CD4-positive, alpha-beta T cell treated with Interleukin-17A for 1 hour (primary cell): ENCODE measurements at places on chromosomes 3 and 15.

- no peak for DNase-seq
Observed at GRCh38 chr15:80242132-80242769, 9.8 kb downstream of the CTXND1 start.

DNA sequence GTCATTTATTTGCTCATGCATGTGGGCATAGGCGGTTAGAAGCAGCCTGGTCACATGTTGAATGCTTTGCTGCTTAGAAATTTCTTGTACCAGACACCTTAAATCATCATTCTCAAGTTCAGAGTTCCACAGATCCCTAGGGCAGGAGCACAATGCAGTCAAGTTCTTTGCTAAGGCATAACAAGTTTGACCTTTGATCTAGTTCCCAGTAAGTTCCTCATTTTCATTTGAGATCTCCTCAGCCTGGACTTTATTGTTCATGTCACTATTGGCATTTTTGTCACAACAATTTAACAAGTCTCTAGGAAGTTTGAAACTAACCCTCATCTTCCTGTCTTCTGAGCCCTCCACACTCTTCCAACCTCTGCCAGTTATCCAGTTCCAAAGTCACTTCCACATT lies 22.8 kb downstream of the HGD start:
- DNase-seq, result no peak

DNA sequence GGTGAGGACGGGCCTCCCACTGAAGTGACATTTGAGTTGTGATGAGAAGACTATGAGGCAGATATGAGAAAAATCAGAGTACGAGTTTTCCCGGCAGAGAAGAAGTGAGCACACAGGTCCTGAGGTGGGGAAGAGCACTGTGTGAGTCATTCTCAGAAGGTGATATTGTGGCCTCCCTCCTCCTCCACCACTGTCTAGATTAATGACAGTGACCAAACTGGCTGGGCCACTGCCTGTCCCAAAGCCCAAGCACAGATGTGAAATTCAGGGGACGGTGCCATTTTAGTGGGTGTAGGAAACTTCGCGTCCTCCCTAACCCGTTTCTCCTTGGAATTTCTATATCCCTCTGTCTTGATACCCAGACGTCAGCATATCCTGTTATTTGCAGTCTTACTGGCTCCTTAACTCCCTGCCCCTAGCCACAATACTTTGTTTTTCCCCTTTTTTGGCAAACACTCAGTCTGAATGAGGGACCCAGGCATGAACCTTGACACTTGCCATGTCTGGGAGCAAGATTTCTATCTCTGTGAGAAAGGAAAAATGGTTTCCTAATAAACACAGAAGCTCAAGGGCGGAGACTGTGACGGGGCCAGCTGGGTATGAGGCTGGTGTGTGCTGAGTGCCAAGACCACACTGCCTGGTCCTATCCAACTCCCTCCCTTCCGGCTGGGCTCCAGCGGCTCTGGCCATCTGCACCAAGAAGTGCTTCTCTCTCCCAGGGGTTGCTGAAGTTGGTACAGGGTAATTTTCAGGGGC lies 15.2 kb downstream of the PRICKLE2 start:
- no peak for DNase-seq

- no peak for DNase-seq
Observed at GRCh38 chr3:12501360-12502020, 17.2 kb downstream of the TSEN2 start.

DNA sequence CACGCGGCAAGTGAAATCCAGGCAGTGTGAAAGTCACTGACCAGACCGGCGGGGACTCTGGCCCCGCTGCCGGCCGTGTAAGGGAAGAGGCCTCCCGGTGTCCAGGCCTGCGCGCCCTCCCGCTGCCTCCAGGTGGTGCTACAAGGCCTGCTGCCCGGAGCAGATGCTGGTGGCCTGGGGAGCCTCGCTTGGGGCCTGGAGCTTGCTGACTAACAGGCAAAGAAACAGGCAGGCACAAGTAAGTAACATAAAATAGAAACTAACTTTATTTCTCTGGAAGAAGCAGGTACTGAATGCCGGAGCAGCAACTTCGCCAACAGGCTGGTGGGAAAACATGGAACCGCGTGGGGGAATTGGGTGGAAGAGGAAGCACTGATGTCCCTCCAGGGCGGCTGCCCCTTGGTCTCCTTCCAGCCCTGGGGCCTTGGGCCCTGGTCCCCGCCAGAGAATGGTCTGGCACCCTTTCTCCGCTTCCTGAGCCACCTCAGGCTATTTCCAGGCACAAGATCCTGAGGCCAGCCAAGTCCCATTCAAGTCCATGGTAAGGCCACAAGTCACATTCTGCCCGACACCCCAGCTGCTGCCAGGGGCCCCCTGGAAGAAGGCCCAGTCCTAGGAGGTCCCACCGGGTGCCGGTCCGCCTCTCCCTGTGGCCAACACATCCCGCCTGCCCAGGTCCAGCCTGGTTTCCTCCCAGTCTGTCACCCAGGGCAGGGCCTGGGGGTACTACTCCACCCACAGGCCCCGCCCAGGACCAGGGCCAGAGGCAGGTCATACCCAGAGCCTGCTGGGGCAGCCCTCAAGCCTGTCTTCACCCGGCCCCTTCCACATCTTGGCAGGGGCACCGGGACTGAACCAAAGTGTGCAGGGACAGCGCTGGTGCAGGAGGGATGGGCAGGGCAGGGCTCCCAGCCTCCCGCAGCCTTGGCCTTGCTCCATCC lies 45.0 kb downstream of the TNK2 start:
- DNase-seq, result peak; percentile 60

DNA sequence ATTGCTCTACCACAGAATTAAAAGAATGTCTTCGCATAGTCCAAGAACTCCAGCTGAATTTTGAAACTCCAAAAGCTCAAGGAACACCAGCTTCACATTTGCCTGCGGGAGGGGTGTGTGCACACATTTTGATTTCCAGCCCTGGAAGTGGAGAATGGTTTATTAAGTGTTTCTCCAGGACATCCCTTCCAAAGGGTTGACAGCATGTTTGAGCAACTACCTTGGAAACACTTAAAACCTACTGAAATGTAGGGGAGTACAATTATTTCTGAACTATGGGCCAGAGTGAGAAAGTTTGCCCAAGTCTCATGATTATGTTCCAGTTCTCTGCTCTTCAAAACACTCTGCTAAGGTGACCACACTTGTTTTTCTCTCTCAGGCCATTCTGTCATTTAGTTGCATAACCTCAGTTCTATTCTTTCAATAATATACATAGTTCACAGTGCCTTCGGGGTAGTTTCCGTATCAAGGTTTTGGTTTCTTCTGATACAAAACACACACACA lies 7.9 kb downstream of the ACP3 start:
- DNase-seq, result no peak

- DNase-seq, result no peak
Observed at GRCh38 chr3:152379415-152380042, 110.8 kb downstream of the MBNL1 start.

- no peak for DNase-seq
Observed at GRCh38 chr15:52680041-52680391, 828 bp upstream of the ATOSA start.

DNA sequence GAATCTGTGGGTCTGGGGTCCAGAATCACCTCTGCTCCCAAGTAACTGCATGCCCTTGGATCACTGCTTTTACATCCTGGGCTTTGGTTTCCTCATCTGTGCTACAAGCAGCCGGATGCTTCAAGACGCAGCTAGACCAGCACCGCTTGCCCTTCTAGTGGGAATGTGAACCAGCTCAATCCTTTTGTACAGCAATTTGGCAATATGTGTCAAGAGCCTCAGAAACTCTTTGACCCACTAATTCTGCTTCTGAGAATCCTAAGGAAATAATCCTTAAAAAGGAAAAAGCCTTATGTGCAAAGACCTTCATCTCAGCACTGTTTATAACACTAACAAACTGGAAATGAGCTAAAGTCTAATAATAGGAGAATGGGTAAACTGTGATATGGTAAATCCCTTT lies 48.7 kb downstream of the ADCY5 start:
- DNase-seq, result no peak

- DNase-seq, result no peak
Observed at GRCh38 chr3:60190073-60190472, 1061.2 kb downstream of the FHIT start.

GRCh38 chr3:15809313-15809712 lies 11.5 kb upstream of the ANKRD28 start:
- DNase-seq, result no peak

GRCh38 chr15:100937171-100937570 lies 18.0 kb downstream of the LRRK1 start:
- no peak for DNase-seq

- no peak for DNase-seq
Observed at GRCh38 chr3:46542344-46542743, 23.8 kb downstream of the LRRC2 start.

DNA sequence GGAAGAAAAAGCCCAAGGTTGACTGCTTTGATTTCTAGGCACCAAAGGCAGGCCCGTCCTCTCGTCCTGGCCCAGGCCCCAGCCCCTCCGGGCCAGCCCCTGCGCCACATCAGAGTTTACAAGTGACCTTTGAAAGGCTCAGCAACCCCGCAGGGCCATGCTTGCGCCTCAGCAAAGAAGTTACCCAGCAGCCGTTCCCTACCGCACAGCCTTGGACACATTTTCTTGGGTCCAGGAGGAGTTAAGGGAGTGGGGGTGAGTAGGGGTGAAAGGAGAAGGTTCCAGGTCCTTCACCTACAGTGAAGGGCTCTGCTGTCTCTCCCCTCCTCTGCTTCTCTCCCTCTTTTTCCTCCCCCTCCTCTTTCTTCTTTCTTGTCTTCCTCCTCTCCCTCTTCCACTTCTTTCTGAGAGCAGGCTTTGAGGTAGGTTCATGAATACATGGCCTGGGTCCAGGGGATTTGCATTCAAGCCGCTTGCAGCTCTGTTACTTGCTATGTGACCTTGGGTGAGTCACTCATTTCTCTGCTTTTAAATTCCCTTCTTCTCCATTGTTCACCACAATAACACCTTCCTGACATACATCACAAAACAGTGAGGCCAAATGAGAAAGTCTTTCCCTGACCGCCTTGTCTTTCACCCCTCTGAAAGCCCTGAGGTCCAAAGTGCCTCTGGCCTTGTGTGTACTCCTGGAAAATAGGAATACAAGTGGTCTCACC lies 223.3 kb upstream of the TPRG1 start:
- DNase-seq, result no peak

DNA sequence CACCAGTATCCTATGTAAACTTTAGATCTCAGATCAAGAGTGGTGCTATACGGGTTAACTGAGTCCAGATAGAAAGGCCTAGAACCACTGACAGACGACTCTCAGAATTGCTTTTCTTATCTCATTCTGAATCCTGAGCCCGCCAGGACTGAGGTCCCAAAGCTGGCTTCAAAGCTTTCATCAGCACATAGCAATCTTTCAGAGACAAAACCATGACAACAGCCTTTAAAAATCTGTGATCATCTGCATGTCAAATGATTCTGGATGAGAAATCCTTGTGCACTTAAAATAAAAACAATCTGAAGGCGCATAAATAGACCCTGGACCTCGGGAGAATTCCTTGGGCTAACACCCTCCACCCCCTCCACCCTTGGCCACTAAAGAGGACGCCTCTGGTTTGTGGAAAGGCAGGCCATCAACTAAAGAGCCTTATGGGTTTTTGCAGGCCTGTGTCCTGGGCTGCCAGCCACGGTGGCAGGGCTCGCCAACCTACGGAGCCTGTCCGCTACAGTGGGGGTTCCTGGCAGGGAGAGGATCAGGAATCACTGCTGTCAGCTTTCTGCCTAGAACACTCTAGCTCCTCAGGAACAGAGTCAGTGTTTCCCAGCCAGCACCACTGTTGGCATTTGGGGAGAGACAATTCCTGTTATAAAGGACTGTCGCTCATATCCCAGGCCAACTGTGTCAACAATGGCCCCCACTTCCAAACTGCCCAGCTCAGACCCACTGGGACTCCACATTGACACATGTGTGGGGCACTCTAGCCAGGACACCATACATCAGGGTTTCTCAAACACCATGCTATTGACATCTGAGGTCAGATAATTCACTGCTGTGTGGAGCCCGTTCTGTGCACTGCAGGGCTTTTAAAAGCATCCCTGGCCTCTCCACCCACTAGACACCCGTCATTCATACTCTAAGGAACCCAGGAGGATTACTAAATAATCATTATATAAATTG lies 20.2 kb downstream of the TLE3 start:
- no peak for DNase-seq

- DNase-seq, result peak; percentile 85
Observed at GRCh38 chr3:48400824-48401433, 28.9 kb downstream of the FBXW12 start.

GRCh38 chr15:43118829-43119228 lies 13.0 kb upstream of the UBR1 start:
- no peak for DNase-seq

GRCh38 chr15:100920516-100921135 lies 1.5 kb downstream of the LRRK1 start:
- no peak for DNase-seq

DNA sequence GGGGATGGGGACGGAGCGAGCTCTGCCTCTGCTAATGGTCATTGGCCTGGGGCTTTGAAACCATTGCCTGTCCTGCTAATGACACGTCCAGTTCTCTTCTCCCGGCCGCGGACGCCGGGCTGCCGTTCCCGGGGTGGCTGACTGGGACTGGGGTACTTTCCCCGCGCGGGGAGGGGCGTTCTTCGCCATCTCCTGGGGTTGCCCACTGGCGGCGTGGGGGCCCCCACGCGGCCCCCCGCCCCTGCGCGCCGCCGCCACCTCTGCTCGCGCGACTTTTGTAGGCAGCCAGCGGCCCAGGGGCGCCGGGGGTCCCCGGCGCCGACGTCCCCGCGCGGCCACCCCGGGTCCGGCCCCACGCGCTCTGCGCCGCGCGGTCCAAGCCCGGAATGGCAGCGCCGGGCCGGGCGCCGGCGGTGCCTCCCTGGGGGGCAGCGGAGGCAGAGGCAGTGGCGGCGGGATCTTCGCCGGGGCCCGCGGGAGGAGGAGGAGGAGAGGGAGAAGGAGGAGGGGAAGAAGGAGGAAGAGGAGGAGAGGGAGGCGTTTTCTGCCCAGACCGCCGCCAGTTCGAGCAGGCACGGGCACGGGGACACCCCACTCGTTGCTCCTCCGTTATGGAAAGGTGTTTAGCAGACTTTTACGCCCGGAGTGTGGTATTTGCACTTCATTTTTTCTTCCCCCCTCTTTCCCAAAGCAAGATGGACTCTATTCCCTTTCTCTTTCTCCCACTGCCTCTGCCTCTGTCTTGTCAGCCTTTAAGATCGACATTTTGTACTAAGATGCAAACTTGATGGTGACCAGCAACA lies 2.3 kb downstream of the BBX start:
- DNase-seq, result peak; percentile 62

DNA sequence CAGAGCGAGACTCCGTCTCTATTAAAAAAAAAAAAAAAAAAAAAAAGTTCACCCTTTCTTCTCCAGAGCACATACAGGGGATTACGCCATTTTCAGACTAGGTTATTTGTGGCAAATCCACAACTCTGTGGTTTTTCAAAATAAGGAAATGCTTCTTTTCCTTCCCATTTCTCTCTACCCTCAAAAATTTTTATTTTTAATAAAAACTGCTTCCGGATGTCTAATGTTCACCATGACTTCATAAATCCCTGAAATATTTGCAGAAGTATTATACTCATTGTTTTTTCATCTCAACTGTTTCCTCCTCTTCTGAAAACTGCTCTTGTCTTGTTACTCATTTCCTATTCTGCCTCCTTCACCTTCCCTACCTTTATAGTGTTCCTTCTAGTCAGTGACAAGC lies 45.0 kb upstream of the SLC12A8 start:
- no peak for DNase-seq

- DNase-seq, result no peak
Observed at GRCh38 chr3:14016900-14017475, 107.7 kb downstream of the CHCHD4 start.

- DNase-seq, result no peak
Observed at GRCh38 chr3:171867981-171868380, 24.8 kb downstream of the TMEM212 start.
